ENCODE measurements at places on chromosomes 12 and 14.

GRCh38 chr12:50727466-50727865 is 36.4 kb upstream of the ATF1 start:
- no peak for DNase-seq

- no peak for DNase-seq
Observed at GRCh38 chr14:101228949-101229541, 325.5 kb upstream of the RTL1 start.

DNA sequence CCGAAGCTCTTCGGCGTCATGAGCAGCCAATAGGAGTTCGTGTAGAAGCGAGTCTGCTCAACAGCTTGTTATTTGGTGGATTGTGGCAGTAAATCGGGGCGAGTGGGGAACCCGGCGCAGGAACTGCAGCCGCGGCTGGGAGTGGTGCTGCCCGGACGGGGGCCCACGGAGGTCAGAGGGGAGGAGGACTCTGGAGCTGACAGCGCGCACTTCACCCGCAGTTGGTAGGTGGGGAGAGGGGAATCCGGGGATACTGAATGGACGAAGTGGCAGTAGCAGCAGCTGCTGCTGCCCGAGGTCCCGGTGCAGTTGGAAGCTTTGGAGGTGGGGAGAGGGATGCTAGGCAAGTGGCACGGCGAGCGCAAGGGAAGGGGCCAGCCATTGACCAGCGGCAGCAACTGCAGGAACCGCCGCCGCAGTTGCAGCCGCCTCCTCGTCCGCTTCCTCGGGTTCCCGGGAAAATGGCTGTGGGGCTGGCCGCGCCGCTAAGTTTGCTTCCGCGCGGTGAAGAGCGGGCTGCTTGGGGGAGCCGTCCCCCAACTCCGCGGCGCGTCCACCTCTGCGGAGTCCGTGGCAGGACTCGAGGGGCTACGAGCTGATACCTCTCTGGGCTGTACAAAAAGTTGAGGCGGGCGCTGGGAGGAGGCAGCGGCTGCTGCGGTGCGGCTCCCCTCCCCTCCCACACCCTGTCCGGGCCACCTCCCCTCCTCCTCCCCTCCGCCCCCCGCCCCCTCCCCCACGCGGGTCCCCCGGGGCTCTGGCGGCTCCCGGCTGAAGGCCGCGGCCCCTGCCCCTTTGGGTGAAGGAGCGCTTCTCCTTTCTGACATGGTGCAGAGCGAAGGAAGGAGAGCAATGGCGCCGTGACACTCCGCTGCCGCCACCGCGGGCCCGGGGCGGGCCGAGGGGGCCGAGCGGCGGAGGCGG is at the start of gene ARID4A:
ARID4A (plus strand) TSS at position 79 of the 924 bp plus-strand sequence. CDS start 1,300 bp downstream, outside the sequence.
- DNase-seq = peak; percentile 74

DNA sequence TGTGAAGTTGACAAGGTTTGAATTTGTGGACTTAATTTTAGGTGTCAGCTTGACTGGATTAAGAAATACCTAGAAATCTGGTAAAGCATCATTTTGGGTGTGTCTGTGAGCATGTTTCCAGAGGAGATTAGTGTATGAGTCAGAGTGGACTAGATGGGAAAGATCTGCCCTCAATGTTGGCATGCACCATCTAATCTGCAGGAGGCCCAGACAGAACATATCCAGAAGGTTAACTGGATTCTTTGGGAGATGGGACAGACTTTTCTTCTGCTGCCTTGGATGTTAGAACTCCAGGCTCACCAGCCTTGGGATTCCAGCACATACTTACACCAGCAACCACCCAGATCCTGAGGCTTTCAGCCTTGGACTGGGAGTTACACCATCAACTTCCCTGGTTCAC is 14.1 kb downstream of the SGPP1 start:
- DNase-seq = no peak

DNA sequence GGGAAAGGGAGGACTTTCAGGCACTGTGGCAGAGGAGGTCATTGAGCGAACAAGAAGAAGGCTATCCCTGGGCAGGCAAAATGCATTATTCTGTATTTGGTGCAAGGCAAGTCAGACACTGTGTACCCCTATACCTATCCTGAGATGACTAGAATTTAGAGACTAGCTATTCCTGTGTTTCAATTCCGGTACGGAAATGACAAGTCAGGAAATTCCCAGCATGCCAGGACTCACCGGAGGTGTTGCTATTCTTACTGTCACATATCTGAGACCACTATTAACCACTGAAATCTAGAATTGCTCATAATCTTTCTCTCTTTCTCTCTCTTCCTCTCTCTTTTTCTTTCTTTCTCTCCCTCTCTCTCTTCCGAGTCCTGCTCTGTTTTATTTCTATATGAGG is 297.1 kb downstream of the PDZRN4 start:
- no peak for DNase-seq

DNA sequence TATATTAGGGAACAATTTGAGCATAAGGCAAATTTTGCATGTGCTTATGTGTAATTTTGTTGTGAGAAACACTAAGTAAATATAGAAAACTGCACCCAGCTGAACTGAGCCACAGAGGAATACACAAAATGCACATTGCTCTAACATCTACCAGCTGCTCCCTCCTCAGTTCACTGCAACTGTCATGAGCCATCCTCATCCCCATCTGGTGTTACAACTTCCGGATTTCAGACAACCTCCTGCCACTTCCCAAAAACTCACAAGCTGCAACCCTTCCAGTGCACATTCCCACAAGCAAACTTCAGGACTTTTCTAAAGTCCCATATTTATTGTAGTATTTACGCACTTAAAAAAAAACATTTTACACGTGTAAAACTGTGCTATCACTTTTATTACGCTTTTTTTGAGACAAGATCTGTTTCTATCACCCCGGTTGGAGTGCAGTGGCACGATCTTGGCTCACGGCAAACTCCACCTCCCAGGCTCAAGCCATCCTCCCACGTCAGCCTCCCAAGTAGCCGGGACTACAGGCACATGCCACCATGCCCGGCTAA is 169.1 kb upstream of the TBX3 start:
- DNase-seq = no peak

- DNase-seq = no peak
Observed at GRCh38 chr12:113612076-113612728, 140.5 kb upstream of the LHX5 start.

- DNase-seq = no peak
Observed at GRCh38 chr12:11657511-11657910, 8.0 kb downstream of the ETV6 start.

Data from stimulated activated CD4-positive, alpha-beta T cell treated with anti-CD3 and anti-CD28 coated beads, TNF-alpha, amount 100 ng/mL, for 24 hours (primary cell).